ENCODE measurements at places on chromosomes 1 and 21. TPM values are rescaled to one million over a fixed set of nuclear protein-coding genes. Genes with fewer than 3 reads are reported as not detected.
A peak's percentile ranks its signal among the peaks of the same experiment; 100 is the strongest.

DNA sequence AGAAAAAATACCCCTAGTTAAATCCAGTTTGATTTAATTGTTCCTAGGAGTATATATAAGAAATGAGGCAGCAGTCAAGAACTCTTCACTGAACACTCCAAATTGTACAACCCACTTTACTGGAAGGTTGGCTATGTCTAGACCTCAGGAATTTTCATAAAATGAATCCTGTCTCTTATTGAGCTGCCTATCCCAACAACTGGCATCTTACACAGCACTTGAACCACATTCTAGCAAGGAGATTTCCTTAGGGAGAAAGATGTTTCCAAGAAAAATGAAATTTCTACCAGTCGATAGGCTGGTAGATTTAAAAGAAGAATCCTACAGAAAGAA lies 16.3 kb downstream of the RNF19B start:
- no peak overlapping the region for H3K4me3 ChIP-seq
- DNase-seq, result no peak
- H3K27me3 ChIP-seq, result no peaks in the 10 kb centered on the region
- H3K36me3 ChIP-seq, result peaks cover 24% of the 10 kb centered on the region

DNA sequence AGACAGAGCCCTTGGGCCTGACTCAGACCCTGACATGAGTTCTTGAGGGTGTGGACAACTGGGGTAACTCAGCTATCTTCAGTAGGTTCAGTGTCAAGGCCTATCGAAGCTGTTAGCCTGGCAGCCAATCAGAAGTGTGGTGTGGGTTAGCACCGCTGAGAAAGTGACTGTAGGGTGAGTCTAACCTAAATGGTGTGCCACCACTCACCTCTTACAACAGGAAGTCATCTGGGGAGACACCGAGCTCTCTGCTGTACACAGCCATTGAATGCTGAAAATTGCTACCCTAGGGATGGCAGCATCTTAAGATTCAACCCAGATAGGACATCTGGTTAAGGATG lies 44.6 kb downstream of the RASSF5 start:
- no peaks in the 10 kb centered on the region for H3K36me3 ChIP-seq
- peak; percentile 93 for DNase-seq
- peaks cover 73% of the 10 kb centered on the region for H3K4me1 ChIP-seq

DNA sequence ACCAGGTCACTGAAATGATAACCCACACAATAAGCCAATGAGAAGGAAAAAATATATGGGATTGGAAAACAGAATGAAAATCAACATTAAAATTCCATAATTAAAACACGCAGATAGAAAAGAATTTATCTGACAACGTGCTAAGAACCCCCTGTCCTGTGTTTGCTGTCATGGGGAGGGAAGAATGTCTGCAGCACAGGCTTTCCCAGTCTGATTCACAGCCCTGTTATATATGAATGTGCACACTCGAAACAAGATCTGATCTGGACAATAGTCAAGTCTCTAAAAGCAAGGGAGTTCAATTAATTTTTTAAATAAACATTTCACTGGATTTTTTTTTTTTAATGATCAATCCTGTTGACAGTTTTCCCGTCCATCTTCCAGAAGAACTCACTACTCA lies 220.0 kb downstream of the RERE start:
- H3K4me1 ChIP-seq, result peaks cover 24% of the 10 kb centered on the region
- no peaks in the 10 kb centered on the region for H3K27me3 ChIP-seq
- DNase-seq, result no peak
- H3K27ac ChIP-seq, result peak overlapping the region; percentile 67
- no peak overlapping the region for H3K4me3 ChIP-seq
- H3K36me3 ChIP-seq, result peaks cover 3% of the 10 kb centered on the region

DNA sequence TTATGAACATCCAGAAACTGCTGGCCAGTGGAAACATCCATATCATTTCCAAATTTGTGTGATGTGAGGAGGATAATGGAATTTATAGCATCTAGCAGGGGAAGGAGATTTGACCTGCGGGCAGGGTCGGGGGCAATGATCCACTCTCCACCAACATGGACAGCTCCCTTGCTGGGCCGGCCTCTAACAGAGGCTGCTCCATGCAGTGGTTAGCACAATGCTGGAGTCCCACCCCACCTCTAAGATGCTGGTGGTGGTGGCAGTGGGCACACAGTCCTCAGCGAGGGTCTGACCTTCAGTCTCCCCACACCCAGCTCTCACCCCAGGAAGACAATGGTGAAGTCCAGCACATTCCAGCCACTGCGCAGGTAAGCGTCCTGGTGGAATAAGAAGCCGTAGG lies 18.7 kb downstream of the CACNA1S start:
- peaks cover 2% of the 10 kb centered on the region for H3K27me3 ChIP-seq
- no peak for DNase-seq
- no peaks in the 10 kb centered on the region for H3K4me1 ChIP-seq
- H3K4me3 ChIP-seq, result no peak overlapping the region
- no peaks in the 10 kb centered on the region for H3K36me3 ChIP-seq

GRCh38 chr1:28803051-28803450 lies 8.9 kb upstream of the OPRD1 start:
- DNase-seq, result no peak
- no peaks in the 10 kb centered on the region for H3K36me3 ChIP-seq
- peaks cover 7% of the 10 kb centered on the region for H3K27me3 ChIP-seq

GRCh38 chr1:208531003-208531750 lies 287.0 kb upstream of the PLXNA2 start:
- no peak overlapping the region for H3K4me3 ChIP-seq
- no peak overlapping the region for H3K27ac ChIP-seq
- H3K27me3 ChIP-seq, result peaks cover 7% of the 10 kb centered on the region
- no peak for DNase-seq
- H3K36me3 ChIP-seq, result no peaks in the 10 kb centered on the region
- no peaks in the 10 kb centered on the region for H3K4me1 ChIP-seq

DNA sequence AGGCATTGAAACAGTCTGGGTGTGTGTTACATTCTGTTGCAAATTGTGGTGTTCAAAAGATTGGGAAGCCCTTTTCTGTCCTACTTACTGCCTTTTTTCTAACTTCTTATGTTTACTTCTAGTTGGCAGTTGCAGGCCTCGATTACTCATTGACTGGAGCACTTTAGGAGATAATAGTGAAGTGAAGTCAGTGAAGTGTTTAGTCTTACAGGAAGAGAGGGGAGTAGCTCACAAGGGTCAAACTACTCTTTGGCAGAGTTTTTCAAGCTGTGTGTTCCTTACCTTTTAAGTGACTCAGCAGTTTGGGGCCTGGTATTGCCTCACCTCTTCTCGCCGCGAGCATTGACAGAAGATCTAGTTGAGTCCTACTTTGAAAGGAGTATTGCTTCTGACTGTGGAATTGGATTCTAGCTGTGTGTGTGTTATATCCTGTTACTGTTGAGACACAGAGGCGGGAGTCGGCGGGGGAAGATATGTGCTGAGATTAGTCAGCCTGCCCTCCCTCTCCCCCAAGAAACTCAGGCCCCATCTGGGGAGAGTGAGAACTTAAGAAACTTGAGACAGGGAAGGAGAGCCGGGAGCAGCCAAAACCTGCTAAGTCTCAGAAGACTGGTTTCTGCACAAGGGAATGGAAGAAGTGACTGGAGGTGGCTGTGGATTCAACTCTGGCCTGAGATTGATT lies 19.3 kb downstream of the AHCYL1 start:
- DNase-seq, result no peak
- H3K4me3 ChIP-seq, result no peak overlapping the region
- H3K27me3 ChIP-seq, result no peaks in the 10 kb centered on the region
- peaks cover 21% of the 10 kb centered on the region for H3K4me1 ChIP-seq
- H3K36me3 ChIP-seq, result no peaks in the 10 kb centered on the region

Gene NFASC
- polyA plus RNA-seq, result not detected

DNA sequence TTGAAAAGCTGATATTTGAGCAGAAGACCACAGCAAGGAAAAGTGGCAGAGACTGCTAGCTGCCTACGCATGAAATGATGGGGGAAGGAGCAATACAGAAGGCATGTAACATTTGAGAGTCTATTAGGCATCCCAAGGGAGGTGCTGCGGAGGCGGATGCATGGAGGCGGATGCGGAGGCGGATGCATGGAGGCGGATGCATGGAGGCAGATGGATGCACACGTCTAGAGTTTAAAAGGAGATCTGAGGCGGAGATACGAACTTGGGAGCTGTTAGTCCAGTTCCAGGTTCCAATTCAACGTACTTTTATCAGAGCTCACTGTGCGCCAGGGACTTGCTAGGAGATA lies 744 bp upstream of the DDX20 start:
- peak overlapping the region; percentile 85 for H3K4me3 ChIP-seq
- H3K27me3 ChIP-seq, result peaks cover 2% of the 10 kb centered on the region

- peak overlapping the region; percentile 82 for H3K27ac ChIP-seq
- peak; percentile 52 for DNase-seq
- peak overlapping the region; percentile 40 for H3K4me3 ChIP-seq
- H3K4me1 ChIP-seq, result peaks cover 40% of the 10 kb centered on the region
These were observed 10.7 kb downstream of the TMEM63A start for GRCh38 chr1:225871359-225872074.

GRCh38 chr1:204462229-204462561 lies 32.4 kb downstream of the PIK3C2B start:
- H3K4me3 ChIP-seq, result peak overlapping the region; percentile 43
- peaks cover 21% of the 10 kb centered on the region for H3K4me1 ChIP-seq
- H3K36me3 ChIP-seq, result peaks cover 4% of the 10 kb centered on the region

DNA sequence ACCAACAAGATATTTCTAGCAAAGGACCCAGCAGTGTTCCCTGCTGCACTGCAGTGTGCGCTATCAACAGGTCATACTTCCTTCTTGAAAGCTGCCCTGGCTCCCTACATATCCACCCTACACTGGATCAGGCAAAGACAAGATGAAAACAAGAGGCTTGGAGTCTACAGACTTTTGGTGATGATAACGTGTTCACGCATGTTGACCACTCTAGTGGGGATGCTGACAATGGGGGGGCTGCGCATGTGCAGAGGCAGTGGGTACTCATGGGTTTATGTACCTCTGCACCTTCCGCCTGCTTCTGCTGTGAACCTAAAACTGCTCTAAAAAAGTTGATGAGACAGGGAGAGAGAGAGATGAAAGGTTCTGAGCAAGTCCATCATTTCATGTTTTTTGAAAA lies 5.5 kb downstream of the ENO1 start:
- peak overlapping the region; percentile 80 for H3K27ac ChIP-seq
- H3K4me1 ChIP-seq, result peaks cover 54% of the 10 kb centered on the region
- H3K27me3 ChIP-seq, result peaks cover 12% of the 10 kb centered on the region

DNA sequence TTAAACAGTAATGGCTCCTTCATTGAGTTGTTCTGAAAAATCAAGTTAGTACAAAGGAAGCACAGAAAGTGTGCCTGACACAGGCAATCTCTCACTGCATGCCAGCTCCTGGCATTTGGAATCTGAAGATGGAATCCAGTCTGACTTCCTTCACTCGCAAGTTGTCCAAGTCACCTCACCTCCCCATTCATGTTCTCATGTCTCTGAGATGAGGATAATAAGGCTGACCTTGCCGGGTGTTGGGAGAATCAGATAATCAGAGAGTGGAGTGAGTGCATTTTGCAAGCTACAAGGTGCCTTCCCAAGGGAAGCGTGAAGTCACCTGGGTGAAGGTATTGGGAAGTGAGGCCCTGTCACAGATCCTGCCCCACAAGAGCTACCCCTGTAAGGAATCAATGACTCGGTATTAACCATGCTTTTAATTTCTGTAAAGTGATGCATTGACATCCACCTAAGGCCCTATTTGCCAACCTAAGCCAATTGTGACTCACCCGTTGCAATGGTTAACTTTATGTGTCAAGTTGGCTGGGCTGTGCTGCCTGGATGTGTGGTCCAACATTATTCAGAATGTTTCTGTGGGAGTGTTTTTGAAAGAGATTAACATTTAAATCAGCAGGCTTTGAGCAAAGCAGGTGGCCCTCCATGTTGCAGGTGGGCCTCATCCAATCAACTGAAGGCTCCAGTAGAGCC lies 62.5 kb upstream of the TARBP1 start:
- no peak overlapping the region for H3K27ac ChIP-seq
- no peak for DNase-seq
- peaks cover 4% of the 10 kb centered on the region for H3K27me3 ChIP-seq
- no peaks in the 10 kb centered on the region for H3K4me1 ChIP-seq

GRCh38 chr1:196661345-196661744 lies 9.5 kb downstream of the CFH start:
- H3K27me3 ChIP-seq, result peaks cover 2% of the 10 kb centered on the region
- H3K4me3 ChIP-seq, result no peak overlapping the region
- DNase-seq, result no peak
- peaks cover 10% of the 10 kb centered on the region for H3K4me1 ChIP-seq
- H3K36me3 ChIP-seq, result no peaks in the 10 kb centered on the region

DNA sequence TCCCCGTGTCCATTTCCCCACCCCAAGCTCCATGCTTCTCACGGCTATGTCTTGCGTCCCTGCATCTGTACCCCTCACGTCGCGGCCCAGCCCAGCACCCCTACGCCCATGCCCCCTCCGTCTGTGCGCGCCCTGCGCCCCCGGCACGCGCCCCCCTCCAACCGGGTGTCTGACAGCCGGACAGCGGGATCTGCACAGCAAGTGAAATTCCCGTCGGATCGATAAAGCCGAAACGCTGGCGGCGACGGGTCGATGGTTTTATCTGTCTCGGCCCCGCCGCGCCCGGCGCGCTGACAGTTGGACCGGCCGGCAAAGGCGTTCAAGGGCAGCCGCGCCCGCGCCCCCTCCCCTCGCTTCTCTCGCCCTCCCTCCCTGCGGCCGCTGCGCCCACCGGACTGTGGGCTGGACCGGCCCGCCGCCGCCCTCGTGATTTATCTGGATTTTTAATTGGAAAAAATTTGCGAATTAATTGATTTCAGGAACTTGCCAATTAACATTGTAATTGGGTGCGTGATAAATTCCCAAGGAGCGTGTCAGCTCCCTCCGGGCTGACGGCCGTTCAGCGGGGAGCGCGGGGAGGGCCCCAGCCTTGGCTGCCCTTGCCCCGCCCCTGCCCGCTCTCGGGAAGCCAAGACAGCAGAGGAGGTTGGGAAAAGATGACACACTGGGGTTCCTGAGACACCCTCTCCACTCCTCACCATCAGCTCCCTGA lies 57.1 kb downstream of the TMEM53 start:
- no peaks in the 10 kb centered on the region for H3K4me1 ChIP-seq
- H3K27me3 ChIP-seq, result peaks cover 3% of the 10 kb centered on the region
- no peak overlapping the region for H3K4me3 ChIP-seq
- no peaks in the 10 kb centered on the region for H3K36me3 ChIP-seq

GRCh38 chr1:201112926-201113325 lies 700 bp upstream of the CACNA1S start:
- peaks cover 3% of the 10 kb centered on the region for H3K27me3 ChIP-seq
- H3K27ac ChIP-seq, result peak overlapping the region; percentile 65
- H3K4me3 ChIP-seq, result peak overlapping the region; percentile 53
- peaks cover 7% of the 10 kb centered on the region for H3K4me1 ChIP-seq

DNA sequence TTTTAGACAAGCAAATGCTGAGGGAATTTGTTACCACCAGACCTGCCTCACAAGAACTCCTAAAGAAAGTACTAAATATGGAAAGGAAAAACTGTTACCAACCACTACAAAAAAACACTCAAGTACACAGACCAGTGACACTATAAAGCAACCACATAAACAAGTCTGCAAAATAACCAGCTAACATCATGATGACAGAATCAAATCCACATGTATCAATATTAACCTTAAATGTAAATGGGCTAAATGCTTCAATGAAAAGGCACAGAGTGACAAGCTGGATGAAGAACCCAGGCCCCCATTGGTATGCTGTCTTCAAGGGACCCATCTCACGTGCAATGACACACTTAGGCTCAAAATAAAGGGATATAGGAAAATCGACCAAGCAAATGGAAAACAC lies 529.9 kb upstream of the CAMK1G start:
- DNase-seq, result no peak
- H3K4me1 ChIP-seq, result no peaks in the 10 kb centered on the region
- H3K4me3 ChIP-seq, result no peak overlapping the region
- H3K36me3 ChIP-seq, result no peaks in the 10 kb centered on the region

Gene UBXN10
- polyA plus RNA-seq, result 2.6 TPM
